ENCODE measurements at places on chromosomes 12 and 14. TPM values are rescaled to one million over a fixed set of nuclear protein-coding genes. Genes with fewer than 3 reads are reported as not detected.

Gene PMCH
- polyA plus RNA-seq, result not detected

Gene RPL6
- 1,961 TPM for polyA plus RNA-seq

Gene NINJ2
- 0.32 TPM for polyA plus RNA-seq

Gene DLGAP5
- 18.3 TPM for polyA plus RNA-seq

Gene BTBD7
- polyA plus RNA-seq, result 17.7 TPM

Gene ZNF219
- 12.2 TPM for polyA plus RNA-seq

Gene GLTP
- 35.1 TPM for polyA plus RNA-seq

Gene ARHGDIB
- 31.7 TPM for polyA plus RNA-seq
